ENCODE measurements at places on chromosomes 16 and 17.
A peak's percentile ranks its signal among the peaks of the same experiment; 100 is the strongest.

GRCh38 chr16:85127379-85127723, 15.1 kb upstream of the CIBAR2 start:
- no peak for DNase-seq

DNA sequence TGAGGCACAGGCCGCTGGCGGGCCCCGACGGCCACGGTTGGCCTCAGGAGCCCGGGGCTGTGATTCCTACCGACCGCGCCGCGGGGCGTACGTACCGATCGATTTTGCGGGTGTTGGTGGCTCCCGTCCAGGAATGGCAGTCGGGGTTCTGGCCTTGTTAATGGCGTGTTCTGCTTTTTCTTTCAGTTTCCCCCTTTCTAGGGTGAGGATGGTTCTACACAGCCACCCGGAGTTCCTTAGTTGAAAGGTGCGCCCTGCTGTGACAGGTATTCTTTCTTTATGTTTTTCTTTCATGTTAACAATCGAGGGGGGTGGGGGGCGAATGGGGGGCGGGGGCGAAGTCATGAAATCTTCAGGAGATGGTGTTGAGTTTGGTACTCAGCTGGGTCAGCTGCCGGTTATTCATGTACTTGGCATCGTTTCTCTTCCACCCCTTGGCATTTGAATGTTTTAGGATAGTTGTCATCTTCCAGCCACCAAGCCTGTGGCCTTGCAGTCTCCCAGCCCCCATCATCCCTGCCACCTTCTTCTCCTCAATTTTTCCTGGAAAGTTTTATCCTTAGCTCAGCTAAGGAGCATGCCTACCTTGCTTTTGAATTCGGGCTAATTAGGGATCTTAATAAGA, 802 bp downstream of the CYLD start:
- DNase-seq = peak; percentile 66

DNA sequence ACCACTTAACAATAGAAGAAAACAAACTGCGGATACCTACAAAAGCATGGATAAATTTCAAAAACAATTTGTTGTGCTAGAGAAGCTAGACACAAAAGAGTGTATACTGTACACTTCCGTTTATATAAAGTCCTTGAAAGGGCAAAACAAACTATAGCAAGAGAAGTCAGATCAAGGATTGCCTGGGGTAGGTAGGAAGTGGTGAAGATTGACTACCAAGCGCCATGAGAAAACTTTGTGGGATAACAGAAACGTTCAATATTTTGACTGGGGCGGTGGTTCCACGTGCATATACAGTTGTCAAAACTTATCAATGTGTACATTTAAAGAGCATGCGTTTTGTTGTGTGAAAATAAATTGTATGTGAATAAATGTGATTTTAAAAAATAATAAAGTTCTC, 55.6 kb upstream of the CCL2 start:
- DNase-seq = no peak

DNA sequence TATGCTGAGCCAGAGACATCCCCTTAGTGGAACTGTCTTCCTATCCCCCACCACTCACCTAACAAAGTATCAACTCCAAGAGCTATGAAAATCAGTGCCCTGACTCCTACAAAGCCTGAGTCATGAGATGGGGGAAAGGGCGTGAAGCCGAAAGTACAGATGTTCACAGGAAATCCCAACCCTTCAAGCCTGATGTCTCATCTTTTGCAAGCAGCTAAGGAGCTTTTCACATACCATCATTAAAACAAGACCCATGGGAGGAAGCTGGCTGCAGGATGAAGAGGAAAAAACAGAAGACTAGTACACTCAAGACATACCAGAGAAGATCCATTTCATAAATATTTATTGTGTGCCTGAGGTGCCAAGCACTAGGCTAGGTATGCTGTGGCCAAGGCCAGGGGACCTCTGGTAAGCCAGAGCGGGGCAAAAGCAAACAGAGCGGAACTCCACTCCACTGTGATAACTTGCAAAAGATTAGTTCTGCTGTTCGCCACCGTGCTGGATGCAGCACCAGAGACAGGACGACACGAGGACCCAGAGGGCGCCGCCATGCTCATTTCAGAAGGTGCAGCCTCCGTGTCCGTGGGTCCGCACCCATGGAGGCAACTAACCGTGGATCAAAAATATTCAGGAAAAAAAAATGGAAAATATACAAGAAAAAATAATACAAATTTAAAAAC, 4.5 kb upstream of the MNT start:
- peak; percentile 92 for DNase-seq

GRCh38 chr16:81212830-81213465, 25.5 kb upstream of the BCO1 start:
- DNase-seq = no peak

GRCh38 chr17:79932451-79933306, 93.4 kb upstream of the CBX4 start:
- peak; percentile 31 for DNase-seq

DNA sequence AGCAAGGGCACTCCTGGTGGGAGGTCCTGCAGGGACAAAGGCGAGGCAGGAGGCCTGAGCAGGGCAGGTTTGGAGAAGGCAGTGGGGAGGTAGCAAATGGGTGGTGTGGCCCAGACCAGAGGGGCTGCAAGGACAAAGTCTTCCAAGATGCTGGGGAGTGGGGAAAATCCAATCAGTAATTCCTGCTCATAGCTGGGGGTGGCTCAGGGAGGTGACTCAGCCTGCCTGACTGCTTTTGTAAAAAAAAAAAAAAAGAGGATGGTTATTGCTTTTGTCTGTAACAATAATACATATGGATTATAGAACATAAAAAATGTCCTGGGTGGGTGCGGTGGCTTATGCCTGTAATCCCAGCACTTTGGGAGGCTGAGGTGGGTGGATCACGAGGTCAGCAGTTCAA, 5.2 kb downstream of the IL34 start:
- no peak for DNase-seq

DNA sequence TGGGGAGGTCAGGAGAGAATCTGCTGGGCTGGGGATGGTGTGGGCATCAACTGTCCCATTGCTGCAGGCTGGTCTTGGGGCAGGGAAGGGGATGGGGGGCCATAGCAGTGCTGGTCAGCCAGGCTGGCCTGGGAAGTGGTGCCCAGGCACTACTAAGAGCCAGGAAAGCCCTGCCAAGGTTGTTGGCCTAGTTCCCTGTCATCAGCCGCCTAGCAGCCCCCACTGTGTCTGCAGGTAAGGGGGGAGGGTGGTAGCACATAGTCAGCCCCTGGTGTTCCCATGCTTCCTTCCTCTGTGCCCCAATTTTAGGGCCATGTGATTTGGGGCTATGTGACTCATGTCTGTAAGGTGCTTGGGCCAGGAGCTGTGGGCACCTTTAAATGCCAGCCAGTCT, 17.8 kb downstream of the GJD3 start:
- DNase-seq = no peak

DNA sequence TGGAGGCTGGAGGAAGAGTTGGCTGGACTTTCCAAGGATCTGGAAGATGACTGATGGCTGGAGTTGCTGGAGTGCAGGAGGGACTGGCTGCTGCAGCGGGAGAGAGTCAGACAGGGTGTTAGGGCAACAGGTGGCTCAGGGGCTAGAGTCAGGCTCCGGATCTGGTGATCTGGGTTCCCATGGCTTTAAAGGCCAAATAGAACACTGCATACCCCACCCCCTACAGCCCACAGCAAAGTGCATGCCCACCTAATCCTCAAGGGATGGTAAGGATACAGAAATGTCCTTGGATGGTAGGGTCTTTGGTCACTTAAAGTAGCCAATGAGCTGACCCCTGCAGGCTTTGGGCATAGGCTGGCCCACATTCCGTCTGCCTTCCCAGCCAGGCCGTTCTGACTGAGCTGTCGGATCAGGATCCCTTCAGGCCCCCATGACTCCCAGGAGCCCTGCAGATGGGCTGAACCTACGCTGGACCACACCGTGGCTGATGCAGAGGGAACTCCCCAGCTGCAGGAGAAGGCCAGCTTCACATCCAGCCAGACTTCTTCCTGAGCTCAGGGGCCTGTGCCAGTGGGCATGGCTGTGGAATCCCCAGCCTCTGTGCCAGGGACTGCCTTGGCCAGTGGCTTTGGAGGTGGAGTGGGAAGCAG, 13.9 kb downstream of the TNS4 start:
- no peak for DNase-seq

DNA sequence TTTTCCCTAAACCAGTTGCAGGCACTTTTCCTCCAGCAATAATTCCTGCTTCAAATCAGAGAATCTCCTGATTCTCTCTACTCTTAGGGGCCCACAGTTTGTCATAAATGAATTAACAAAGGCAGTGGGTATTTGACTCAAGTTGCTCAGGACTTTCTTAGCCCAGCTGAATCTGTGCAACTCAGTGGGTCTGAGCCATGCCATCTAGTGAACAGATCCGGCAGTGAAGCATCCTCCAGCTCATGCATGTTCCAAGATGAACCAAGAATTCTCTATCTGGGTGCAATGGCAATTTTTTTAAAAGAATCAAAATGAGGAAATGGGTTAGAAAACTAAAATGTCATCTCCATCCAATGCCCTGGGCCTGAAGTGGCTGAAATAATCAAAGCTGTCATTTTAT, 575.2 kb upstream of the CDH11 start:
- no peak for DNase-seq

DNA sequence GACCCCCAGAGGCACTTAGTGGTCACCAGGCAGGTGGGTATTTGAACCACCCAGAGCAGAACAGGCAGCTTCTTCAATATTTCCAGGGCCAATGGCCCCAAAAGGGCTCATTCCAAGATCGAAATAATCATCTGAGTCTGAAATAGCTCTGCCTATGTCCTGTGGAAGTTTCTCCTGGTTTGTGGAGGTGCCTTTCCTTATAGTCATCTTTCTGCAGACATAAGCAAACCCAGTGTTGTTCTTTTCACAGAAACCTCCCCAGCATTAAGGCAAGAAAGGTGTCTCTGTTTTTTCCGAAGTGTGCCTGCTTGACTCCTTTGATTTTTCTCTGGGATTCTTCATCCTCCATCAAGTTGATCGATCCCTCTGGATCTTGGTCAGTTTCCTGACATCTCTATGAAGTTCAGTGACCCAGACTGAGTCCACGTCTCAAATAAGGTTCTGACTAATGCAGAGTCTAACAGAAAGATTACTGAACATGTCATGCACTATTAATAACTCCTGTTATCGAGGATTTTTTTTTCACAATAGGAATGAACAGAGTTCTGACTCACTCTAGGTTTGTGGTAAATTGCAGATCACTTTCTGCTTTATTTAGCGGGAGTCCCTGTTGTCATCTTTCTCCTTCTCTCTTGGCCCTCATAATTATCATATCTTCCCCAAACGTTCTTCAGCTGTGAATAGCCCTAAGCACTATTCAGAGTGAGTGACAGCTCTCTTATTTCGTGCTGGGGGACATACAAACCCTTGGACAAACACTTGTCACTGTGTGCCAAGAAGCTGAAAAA, 1.5 kb downstream of the LRRC3C start:
- peak; percentile 91 for DNase-seq

GRCh38 chr17:69978056-69978646, 96.9 kb upstream of the KCNJ16 start:
- DNase-seq = no peak

DNA sequence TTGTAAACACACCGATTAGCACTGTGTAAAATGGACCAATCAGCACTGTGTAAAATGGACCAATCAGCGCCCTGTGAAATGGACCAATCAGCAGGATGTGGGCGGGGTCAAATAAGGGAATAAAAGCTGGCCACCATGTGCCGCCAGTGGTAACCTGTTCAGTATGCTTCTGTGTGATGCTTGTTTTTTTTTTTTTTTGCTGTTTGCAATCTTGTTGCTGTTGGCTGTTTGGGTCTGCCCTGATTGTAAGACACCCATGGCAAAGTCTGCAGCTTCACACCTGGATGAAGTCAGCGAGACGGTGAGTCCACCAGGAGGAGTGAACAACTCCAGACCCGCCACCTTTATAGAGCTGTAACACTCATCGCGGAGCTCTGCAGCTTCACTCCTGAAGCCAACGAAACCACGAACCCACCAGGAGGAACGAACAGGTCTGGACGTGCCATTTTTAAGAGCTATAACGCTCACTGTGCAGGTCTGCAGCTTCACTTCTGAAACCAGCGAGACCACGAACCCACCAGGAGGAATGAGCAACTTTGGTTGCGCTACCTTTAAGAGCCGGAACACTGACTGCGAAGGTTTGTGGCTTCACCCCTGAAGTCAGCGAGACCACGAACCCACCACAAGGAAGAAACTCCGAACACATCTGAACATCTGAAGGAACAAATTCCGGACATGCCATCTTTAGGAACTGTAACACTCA, 85.0 kb upstream of the MED9 start:
- DNase-seq = peak; percentile 15

GRCh38 chr16:68776821-68777485, 39.9 kb downstream of the CDH1 start:
- no peak for DNase-seq

- DNase-seq = peak; percentile 69
Observed at GRCh38 chr16:66979011-66979717, 9.2 kb upstream of the CES4A start.

DNA sequence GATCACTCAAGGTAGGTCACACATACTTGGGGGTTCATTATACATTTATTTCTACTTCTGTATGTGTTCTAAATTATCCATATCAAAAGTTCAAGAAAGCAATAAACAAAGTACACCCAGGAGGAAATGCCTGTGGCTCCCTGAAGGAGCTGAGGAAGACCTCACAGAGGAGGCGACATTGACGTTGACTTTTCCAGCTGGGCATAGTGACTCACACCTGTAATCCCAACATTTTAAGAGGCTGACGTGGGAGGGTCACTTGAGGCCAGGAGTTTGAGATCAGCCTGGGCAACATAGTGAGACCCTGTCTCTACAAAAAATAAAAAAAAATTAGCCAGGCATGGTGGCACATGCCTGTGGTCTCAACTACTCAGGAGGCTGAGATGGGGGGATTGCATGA, 16.3 kb downstream of the ITGAD start:
- DNase-seq = no peak

DNA sequence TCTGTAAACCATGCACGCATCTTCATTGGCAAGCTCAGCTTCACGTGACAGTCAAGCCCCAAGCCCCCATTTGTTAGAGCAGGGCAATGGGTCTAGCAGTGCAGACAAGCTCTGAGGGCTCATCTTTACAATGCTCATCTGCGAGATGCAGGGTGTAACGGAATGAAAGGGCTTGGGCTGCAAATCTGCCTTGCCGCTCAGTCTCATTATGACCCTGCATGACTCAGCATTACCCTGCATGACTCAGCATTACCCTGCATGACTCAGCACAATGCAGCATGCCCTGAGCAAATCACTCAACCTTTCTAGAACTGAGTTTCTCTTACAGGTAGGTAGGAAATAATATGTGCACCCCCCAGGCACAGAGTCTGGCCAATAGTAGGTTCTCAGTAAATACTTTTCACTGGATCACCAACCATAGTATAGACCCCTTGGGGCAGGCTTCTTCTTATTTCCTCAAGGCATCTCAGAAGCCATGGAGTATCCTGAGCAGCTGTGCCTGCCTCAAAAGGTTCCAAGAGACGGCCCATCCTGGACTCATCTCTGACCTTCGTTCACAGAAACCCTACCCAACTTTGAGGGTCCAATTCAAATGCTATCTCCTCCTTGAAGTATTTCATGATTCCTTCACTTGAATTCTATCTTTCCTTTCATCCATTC, 391.3 kb upstream of the CDH5 start:
- no peak for DNase-seq

DNA sequence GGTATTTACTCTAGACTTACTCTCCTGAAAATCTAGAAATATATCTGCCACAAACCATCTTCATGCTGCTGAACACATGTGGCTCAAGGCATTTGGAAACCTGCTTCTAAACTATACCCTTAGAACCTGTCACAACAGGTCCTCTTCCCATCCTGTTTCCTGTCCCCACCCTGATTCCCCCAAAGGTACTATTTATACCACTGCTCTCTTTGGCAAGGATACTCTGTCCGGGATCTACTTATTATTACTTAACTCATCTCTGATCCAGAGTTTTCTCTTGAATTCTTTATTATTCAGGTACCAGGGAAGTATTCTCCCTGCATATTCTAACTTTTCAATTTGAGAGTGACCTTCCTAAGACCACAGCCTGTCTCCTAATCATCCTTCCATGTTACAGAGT, 33.4 kb downstream of the TRAF4 start:
- no peak for DNase-seq

Data from inflammatory macrophage treated with lipopolysaccharide for 4 hours (primary cell).